NCI-H460 (cell line): ENCODE measurements at places on chromosomes 11 and 22. TPM values are rescaled to one million over a fixed set of nuclear protein-coding genes. Genes with fewer than 3 reads are reported as not detected.

Gene KIAA1671
- 7.1 and 7.5 TPM in 2 replicates for total RNA-seq

Gene C11orf16
- not detected in 2 replicates for total RNA-seq

Gene GPHA2
- total RNA-seq, result not detected in 2 replicates

Gene MMP11
- total RNA-seq, result 1.8 and 2.1 TPM in 2 replicates

Gene PARVG
- not detected in 2 replicates for total RNA-seq

Gene HRAS
- total RNA-seq, result 30.2 and 36.1 TPM in 2 replicates

Gene TUB
- 5.0 and 5.7 TPM in 2 replicates for total RNA-seq

Gene FIBIN
- 0.17 TPM in 1 of 2 replicates, not detected in the other for total RNA-seq

Gene CBLIF
- total RNA-seq, result not detected in 2 replicates

Gene ANO5
- 2.0 and 2.2 TPM in 2 replicates for total RNA-seq

Gene GDPD5
- total RNA-seq, result 4.0 and 6.5 TPM in 2 replicates

Gene POLR2L
- 143 and 174 TPM in 2 replicates for total RNA-seq
